CD4-positive, alpha-beta T cell (primary cell): ENCODE measurements at places on chromosomes 12 and 14. TPM values are rescaled to one million over a fixed set of nuclear protein-coding genes. Genes with fewer than 3 reads are reported as not detected.

DNA sequence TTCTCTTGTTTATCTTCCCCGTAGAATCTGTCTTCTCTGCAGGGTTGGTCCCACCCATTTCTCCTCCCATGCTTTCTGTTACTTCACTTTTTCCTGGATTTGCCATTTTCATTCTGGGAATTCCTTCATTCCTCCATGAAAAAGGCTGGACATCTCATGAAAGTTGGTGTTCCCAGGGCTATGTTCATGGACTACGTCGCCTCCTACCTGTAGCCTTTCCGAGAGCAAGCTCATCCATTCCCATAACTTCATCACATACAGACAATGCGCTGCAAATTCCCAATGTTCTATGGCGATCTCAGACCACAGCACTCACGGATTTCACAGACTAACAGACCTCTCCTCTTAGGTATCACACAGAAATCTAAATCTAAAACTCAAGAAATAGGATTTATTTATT lies 217.1 kb downstream of the EXOC5 start:
- DNase-seq, result no peak

GRCh38 chr14:58513272-58513671 lies 85.8 kb downstream of the KIAA0586 start:
- DNase-seq, result no peak

GRCh38 chr12:131436922-131437705 lies 273.8 kb upstream of the SFSWAP start:
- no peak for DNase-seq

The TMPRSS12 gene
- total RNA-seq, result not detected

DNA sequence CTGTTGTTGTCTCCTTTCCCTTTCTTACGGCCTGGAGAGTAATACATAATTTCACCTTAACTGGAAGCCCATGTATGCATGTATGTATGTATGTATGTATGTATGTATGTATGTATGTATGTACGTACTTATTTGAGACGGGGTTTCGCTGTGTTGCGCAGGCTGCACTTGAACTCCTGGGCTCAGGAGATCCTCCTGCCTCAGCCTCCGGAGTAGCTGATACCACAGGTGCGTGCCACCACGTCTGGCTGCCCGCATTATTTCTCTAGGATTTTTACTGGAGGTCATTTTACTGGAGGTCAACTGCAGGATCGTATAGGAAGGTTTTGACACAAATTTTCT lies 644 bp upstream of the OS9 start:
- DNase-seq, result no peak

- no peak for DNase-seq
Observed at GRCh38 chr14:103122947-103123633, at the start of gene TNFAIP2. TNFAIP2 (plus strand) TSS chr14:103123461; CDS start chr14:103126458, 2,997 bp downstream.

GRCh38 chr14:28879573-28879996 lies 113.0 kb downstream of the FOXG1 start:
- DNase-seq, result no peak

DNA sequence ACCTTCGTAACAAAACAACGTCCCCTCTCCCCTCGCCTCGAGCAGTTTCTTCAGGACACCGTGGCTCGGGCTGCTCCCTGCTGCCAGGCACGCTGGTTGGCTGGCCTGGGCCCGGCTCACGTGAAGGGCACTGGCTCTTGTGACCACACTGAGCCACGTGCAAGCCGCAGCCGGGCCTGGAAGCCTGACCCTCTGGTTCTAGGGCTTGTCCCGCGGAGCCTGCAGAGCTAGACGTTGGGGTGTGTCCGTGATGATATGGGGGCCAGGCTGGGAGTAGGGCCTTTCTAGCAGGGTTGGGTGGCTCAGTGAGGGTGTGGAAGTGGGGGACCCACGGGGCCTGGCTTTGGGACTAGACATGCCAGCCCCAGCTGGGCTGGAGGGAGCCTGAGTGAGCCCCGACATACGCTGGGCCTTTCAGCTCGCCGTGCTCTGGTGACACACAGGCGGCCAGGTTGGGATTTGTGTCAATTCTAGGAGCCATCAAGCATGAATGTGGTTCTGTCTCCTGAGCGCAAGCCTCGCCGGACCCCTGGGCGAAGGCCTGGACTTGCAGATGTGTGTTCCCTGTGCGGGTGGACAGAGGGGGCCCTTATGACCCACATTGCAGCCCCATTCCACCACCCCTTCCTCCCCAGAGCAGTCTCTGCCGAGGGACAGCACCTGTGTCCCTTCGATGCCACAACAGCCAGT lies 13.6 kb upstream of the AMN start:
- DNase-seq, result no peak

- DNase-seq, result no peak
Observed at GRCh38 chr14:46091819-46092218, 559.8 kb downstream of the RPL10L start.

GRCh38 chr12:103712216-103712615 lies 125.1 kb downstream of the STAB2 start:
- DNase-seq, result no peak

- no peak for DNase-seq
Observed at GRCh38 chr12:40033242-40033630, 72.6 kb downstream of the SLC2A13 start.

GRCh38 chr14:54716862-54717261 lies 149.9 kb downstream of the SAMD4A start:
- no peak for DNase-seq

The SLC7A8 gene
- 0.80 TPM for total RNA-seq

The ADGRD1 gene
- not detected for total RNA-seq

DNA sequence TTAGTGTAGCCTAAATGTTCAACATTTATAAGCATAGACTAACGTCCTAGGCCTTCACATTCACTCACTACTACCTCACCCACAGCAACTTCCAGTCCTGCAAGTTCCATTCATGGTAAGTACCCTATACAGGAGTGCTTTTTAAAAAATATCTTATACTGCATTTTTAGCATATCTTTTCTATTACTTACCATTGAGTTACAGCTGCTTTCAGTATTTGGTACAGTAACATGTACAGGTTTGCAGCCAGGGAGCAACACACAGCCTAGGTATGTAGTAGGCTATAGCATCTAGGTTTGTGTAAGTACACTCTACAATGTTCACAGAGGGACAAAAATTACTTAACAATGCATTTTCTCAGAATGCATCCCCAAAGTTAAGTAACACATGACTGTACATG lies 17.4 kb downstream of the IPO8 start:
- DNase-seq, result no peak

The PXMP2 gene
- total RNA-seq, result 2.6 TPM

The LRRK2 gene
- 0.42 TPM for total RNA-seq

- DNase-seq, result no peak
Observed at GRCh38 chr12:120054293-120054692, 62.3 kb downstream of the RAB35 start.

- DNase-seq, result no peak
Observed at GRCh38 chr12:10612984-10613348, 443 bp downstream of the MAGOHB start.

The GATC gene
- total RNA-seq, result 18.6 TPM

The C12orf76 gene
- 9.8 TPM for total RNA-seq

- DNase-seq, result no peak
Observed at GRCh38 chr12:1496162-1496900, 98.0 kb downstream of the FBXL14 start.

GRCh38 chr12:127125607-127126259 lies 1141.2 kb upstream of the TMEM132C start:
- DNase-seq, result no peak

DNA sequence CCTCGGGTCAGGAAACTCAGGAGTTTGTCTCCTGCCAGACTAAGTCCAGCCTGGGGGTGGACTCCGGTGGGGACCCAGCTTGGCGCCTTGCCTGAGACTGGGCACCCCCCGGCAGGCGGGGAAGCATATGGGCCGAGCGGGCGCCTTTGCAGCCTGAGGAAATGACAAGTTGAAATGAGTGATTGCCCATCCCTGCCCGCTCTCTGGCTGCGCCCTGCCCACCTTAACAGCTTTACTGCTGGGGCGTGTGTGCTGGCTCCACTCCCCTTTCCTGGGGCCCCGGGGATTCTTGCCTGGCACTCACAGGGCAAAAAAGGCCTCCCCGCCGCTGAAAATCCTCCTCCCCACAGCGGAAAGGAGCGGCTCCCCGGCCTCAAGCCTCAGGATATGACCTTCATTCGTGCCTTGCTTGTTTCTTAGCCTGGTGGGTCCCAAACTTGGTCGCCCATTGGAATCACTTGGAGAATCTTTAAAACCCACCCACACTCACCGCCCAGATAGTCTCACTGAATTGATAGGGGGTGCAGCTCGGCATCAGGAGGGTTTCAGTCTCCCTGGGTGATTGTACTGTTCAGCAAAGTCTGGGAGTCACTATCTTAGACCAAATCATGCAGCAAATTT lies 1.5 kb downstream of the RFLNA start:
- DNase-seq, result no peak

GRCh38 chr14:20477211-20477876 lies 8.1 kb downstream of the PNP start:
- DNase-seq, result peak; percentile 12

- DNase-seq, result no peak
Observed at GRCh38 chr12:53224061-53224896, 7.7 kb downstream of the RARG start.

- no peak for DNase-seq
Observed at GRCh38 chr12:105047308-105047707, 37.0 kb downstream of the ALDH1L2 start.

The PXN gene
- 230 TPM for total RNA-seq

GRCh38 chr14:54108481-54109471 lies 152.2 kb upstream of the BMP4 start:
- no peak for DNase-seq

DNA sequence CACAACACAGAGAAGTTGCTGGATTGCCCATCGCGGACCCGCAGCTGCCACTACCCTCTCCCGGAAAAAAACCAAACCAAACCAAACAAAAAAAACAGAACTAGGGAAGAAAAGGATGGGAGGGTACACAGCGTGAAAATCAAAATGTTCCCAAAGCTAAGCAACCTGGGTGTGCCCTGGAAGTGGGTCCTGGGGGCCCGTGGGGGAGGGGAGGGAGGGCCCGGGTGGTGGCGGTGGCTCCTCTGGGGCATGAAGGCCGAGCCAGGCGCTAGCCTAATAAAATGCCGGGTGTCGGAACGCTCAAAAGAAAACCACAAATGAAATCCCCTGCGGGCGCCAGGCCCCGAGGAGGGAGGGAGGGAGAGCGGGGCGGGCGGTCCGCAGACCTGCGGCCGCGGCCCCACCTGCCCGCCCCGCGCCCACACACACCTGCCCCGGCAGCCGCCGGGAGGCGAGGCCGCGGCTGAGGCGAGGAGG lies 787 bp downstream of the HECTD4 start:
- DNase-seq, result peak; percentile 7

GRCh38 chr12:96862326-96862725 lies 44.7 kb upstream of the NEDD1 start:
- DNase-seq, result no peak

DNA sequence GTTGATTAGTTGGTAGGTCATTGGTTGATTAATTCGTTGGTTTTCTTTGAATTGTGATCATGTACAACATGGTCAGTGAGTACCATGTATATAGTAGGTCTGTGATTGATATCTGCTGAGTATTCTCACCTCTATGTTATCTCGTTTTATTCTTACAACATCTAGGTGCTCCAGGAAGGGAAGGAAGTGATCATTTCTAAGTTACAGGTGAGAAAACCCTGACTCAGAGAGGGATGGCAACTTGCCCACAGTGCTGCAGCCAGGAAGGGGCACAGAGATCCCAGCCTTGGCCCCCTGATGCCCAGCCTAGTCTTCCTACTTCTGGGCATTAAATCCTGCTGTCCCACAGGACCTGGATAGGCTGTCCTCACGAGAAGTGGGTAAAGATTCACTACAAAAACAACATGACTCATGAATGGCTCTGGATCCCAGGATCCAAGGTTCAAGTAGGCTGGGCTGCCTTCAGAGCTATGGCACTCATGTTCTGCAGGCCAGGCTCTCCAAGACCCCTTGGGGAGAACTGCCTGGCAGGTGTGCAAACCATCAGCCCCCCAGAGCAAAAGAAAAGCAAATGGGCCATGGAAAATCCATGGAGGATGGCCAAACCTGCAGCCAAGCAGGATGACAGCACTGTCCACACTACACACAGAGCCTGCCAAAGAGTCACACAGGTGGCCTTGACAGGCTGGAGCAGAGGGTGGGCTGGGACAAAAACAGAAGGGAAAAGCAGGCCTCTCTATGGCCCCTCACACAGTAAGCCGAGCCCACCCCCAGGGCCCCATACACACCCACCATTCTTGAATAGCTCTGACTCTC lies 146.2 kb downstream of the BCL11B start:
- no peak for DNase-seq

DNA sequence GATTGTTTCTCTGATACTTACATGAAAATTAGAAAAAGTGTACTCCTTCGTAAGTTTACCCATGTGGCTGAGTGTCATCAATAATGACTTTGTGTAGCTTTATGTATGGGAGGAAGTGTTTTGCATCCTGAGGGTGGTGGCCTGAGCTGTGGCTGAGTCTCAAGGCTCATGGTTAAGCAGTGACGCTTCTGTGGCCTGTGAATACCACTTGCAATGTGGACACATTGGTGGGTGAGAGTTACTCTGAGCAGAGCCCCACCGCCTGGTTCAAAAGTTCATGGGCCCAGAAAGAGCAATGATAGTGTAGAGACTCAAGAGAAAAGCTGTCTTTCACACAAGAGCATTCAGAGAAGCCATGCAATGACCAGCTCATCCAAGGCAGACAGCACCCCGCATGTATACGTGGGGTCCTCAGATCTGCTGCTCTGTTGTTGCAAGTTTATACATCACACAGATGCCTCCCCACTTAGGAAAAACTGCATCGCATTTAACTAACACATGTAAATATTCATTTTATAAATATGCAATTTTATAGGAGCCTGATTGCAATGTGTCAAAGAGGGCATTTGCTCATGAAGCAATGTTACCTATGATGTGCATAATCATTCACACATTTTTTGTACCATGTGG lies 55.1 kb upstream of the FRMD6 start:
- DNase-seq, result no peak

The B4GALNT3 gene
- total RNA-seq, result 1.4 TPM

DNA sequence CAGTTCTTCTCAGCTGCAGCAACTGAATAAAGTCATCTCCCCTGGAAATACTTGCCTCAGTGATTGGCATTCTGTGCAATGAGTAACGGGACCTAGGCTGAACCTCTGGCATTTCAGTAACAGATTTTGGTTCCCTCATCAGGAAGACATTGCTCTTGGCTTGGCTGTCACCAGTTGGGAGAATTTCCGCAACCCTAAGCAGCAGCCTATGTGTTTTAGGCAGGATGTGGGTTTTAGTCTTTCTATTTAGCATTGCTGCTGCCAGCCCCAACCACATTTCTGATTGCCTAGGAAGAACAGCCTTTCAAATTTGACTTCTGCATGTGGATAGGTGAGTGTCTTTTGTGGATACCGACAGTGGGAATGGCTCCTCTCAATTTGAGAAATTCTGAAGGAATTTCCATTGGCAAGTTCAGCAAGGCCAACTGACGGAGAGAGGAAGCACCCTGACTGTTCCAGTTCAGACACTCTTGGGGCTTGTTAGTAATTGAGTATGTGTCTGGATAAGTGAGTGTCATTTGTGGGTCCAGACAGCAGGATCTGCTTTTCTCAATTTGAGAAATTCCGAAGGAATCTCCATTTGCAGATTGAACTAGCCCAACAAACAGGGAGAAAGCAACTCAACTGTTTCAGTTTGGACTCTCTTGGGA lies 19.0 kb upstream of the CLEC2A start:
- peak; percentile 6 for DNase-seq
